Osteoblast (primary cell): ENCODE measurements at places on chromosomes 12 and 14. TPM values are rescaled to one million over a fixed set of nuclear protein-coding genes. Genes with fewer than 3 reads are reported as not detected.

DNA sequence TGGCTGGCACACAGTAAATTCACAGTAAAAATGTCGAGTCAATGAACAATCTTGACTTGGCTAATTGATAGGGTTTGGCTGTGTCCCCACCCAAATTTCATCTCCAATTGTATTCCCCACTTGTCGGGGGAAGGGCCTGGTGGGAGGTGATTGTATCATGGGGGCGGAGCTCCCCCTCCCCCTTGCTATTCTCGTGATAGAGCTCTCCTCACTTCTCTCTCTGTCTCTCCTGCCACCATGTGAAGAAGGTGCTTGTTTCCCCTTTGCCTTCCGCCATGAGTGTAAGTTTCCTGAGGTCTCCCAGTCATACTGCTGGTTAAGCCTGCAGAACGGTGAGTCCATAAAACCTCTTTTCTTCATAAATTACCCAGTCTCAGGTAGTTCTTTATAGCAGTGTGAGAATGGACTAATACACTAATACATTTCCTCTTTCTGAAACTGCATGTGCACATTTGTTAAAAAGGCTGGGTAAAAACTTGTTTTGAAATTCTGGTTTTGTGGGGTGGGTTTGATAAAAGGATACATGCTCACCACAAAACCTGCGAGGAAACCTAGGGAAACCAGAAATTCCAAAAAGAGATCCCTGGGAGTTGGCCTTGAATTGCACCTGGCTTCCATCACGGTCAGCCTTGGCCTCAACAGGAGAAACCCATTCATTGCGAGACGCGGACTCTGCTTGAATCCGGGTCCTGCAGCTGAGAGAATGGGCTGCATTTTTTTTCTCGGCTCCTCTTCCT lies 16.2 kb upstream of the MYL2 start:
- no peak for DNase-seq

DNA sequence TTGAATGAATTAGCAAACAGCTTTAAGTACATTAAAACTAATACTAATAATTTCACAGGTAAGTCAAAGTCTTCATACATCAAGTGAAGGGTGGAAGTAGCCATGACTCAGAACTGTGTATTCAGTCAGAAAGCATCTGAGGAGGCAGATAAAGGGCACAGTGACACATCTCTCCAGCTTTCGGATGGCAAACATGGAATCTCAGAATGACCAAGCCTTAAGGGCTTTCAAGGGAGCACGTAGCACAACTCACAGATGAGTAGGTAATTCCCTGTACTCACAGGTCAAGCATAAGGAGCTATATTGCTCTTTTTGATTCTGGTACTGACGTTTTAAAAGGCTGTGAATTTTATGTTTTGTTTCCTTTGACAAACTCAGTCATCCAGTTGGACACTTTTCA lies 56.0 kb downstream of the MDGA2 start:
- DNase-seq = no peak

- DNase-seq = peak; percentile 3
Measured at GRCh38 chr14:65550779-65551643, 138.5 kb downstream of the FUT8 start.

DNA sequence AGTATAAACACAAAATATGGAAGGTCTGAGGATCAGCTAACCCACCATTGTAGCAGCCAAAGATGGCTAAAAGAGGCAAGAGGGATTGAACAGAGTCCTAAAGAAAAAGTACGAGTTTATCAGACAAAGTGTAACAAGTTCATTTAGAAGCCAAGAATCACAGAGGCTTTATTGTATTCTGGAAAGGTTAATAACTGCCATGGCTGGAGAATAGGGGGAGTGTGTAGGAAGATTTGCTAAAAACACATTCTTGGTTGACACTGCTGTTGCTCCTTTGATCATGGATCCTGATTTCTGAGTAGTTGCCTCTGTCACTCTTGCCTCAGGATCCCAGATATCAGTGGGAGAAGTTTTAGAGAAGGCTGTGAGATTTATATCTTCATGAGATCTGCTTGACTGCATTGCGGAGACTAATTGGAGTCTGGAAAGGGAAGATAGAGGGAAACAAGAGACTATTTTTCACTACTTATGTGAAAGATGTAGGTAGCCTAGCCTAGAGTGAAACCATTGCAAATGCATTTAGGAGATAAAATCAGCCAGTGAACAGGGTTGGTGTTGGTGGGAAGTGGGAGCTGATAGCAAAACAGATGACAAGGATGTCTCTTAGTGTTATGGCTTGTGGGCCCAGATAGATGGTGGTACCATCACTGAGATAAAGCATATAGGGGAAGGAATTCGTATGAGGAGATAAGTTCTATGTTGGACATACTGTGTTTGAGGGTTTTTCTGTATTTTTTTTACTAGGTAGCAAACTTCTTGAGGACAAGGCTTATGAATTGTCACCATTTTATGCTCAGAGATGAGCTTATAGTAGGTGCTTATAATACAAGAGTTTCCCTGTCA lies 402.9 kb upstream of the PDE3A start:
- DNase-seq = no peak

GRCh38 chr12:43789941-43790340 lies 16.2 kb downstream of the TWF1 start:
- DNase-seq = no peak

DNA sequence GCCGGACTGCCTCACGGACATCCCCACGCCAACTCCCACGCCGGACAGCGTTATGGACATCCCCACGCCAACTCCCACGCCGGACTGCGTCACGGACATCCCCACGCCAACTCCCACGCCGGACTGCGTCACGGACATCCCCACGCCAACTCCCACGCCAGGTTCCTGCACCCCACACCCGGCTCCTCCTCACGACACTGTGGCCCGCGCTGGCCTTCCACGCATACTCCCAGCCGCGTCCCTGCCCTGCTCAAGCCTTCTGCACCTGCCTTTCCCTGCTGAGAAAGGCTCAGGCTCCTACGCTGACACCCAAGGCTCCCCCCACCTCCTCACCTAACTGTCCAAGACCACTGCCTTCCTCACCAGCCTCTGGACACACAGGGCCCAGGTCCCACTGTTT lies 9.7 kb downstream of the CACNA2D4 start:
- peak; percentile 50 for DNase-seq

- DNase-seq = no peak
Measured at GRCh38 chr12:56387152-56387736, 24.6 kb upstream of the APOF start.

PLCZ1 gene
- total RNA-seq = not detected in 2 replicates

GRCh38 chr12:66599816-66600215 lies 79.1 kb downstream of the GRIP1 start:
- no peak for DNase-seq

UBE2N gene
- total RNA-seq = 44.2 and 53.0 TPM in 2 replicates

MGST1 gene
- total RNA-seq = 72.7 and 81.9 TPM in 2 replicates

SPTB gene
- under 0.01 TPM in 1 of 2 replicates, not detected in the other for total RNA-seq

GRCh38 chr12:92170050-92170449 lies 24.4 kb upstream of the BTG1 start:
- DNase-seq = no peak

STXBP6 gene
- 2.9 and 5.8 TPM in 2 replicates for total RNA-seq

CFAP54 gene
- 2.2 and 3.2 TPM in 2 replicates for total RNA-seq

- no peak for DNase-seq
Measured at GRCh38 chr12:124915239-124916236, 1.1 kb upstream of the UBC start.

DNA sequence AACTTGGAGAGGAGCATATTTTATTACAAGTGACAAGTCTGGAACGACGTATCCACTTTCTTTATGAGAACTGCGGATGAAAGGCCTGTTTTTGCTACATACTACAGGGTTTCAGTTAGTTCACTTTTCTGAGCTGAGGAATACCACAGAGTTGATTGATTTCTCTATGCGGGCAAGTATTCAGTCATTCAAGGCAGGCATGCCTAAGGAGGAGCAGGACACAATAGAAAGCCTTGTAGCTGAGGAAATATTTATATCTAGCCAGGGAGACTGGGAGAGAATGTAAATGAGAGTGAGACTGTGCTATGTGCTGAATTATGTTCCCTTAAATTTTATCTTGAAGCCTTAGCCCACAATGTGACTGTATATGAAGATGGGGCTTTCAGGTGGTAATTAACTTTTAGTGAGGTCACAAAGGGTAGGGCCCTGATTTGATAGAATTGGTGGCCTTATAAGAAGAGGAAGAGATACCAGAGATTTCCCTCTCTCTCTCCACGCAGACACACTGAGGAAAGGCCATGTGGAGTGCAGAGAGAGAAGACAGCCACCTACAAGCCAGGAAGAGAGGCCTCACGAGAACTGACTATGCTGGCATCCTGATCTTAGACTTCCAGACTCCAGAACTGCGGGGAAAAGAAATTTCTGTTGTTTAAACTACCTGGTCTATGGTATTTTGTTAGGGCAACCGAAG lies 459.0 kb upstream of the ATP2B1 start:
- DNase-seq = no peak

DNA sequence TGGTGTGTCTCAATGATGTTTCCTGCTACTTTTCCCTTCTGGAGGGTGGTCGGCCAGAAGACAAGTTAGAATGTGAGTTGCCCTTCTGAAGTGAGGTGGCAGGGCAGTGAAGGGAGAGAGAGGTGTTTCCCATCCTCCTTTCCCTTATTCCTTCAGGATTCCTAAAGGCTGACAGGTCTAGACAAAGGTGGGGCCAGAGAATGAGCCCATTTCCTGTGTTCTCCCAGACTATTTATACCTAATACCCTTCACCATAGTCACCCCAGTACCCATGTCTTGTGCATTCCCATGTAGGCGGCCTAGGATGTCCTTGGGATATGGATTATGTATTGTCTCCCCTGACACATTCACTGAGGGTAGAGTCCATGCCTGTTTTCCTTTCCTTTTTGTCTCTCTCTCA lies 7.0 kb downstream of the DGKA start:
- peak; percentile 74 for DNase-seq
